Memory B cell (primary cell): ENCODE measurements at places on chromosomes 16 and 17.

- no peak for DNase-seq
Observed at GRCh38 chr17:71003736-71004135, 834.4 kb downstream of the KCNJ2 start.

- DNase-seq = no peak
Observed at GRCh38 chr17:29378500-29378899, 11.7 kb upstream of the TAOK1 start.

GRCh38 chr16:63745456-63745855 is 1376.4 kb downstream of the CDH11 start:
- no peak for DNase-seq

GRCh38 chr17:80877729-80878303 is 113.8 kb upstream of the CHMP6 start:
- DNase-seq = no peak

GRCh38 chr16:86516623-86517003 is 6.3 kb downstream of the FOXF1 start:
- no peak for DNase-seq
